Tongue (tissue), 3 donors: ENCODE measurements at places on chromosomes 3 and 15.

GRCh38 chr3:14561051-14561960, 21.2 kb upstream of the GRIP2 start:
- no peak for DNase-seq

GRCh38 chr15:31262901-31263671, 63.5 kb upstream of the KLF13 start:
- DNase-seq: no peak

DNA sequence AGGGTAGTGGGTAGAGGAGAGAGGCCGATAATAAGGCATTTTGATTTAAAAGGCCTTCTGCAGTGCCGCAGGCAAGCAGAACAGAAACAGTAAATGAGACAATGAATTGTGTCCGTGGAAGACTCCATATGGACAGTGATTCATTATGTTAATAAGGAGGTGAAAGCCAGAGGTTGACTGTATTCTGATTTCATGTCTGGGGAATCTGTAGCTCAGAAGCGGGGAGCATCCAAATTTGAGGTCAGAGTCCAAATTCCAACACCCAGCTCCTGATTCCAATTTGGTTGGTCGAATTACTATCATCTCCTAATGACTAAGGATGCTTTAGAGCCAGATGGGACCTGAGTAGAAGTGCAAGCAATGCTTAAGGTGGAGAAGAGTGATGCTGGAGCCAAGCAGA, 1.0 kb upstream of the TBC1D21 start:
- no peak for DNase-seq

DNA sequence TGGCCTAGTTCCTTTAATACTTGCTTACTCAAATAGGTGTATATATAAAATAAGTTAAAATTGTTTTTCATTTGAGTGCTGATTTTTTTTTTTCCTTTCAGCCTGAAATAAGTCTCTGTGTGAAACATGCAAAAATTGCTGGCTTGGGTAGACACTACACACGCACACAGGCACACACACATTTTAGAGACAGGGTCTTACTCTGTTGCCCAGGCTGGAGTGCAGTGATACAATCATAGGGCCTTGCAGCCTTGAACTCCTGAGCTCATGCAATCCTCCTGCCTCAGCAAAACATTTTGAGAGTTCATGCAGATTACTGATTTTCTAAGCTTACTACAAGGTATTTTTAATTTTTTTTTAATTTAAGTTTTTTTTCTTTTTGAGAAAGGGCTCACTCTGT, 12.7 kb upstream of the RFC4 start:
- no peak for DNase-seq

- DNase-seq: no peak
Observed at GRCh38 chr3:149342413-149343380, 9.3 kb upstream of the TM4SF18 start.

DNA sequence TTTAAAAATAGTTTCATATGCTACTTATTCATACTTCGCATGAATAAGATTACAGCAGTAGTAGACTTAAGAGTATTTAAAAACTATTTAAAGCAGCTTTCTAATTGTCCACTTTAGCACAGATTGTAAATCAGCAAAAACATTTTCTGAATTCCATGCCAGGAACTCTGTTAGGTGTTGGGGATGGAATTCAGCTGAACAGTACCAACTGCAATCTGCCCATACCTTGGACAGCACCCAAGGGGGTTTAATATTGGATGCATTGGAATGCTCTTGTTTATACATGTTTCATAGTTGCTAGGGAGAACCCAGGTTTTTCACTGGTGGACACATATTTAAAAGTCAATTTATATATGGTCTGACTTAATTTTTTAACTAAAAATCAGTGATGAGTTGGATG, 74.8 kb downstream of the PPM1L start:
- DNase-seq: peak; percentile 32

DNA sequence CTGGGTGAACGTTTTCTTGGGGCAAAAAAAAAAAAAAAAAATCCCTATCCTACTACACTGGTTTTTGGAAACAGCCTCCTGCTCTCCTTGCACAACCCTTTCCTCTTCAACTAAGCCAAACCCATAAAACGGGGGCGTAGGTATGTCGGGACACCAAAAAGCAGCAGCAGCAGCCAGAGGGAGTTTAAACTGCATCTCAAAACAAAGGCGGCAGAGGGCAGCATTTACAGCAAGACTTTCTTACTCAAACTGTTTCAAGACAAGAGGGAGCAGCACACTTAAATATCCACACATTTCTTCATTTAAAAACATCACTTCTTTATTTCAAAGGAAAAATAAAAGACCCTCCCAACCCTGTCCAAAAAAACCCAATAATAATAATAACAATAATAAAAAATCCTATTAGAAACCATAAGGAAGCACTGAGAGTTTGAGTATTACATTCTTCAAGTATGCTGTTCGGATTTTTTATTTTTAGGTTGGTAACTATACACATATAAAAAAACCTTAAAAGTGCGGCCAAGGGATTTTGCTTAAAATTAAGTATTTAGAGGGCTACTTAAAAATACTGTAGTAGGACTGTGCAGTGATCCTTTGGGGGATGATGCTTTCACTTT, 43.9 kb upstream of the PLXND1 start:
- DNase-seq: peak; percentile 85

DNA sequence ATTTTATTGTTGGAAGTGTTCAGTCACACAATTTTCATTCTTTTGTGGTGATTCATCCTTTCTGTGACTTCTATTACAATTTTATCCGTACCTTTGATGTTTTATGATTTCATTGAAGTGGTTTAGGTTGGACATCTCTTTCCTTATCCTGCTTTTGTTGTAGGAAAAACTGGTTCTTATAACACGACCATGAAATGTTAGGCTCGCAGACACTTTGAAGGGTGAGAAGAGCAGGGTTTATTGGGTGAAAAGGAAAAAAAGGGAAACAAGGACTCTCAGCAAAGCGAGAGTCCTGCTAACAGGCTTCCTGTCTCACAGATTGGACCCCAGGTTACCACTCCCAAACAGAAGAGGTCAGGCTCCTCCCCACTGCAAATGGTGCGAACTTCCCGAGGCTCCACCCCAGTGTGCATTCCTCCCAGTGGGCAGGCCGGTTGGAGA, 257.4 kb downstream of the STXBP5L start:
- DNase-seq: no peak

DNA sequence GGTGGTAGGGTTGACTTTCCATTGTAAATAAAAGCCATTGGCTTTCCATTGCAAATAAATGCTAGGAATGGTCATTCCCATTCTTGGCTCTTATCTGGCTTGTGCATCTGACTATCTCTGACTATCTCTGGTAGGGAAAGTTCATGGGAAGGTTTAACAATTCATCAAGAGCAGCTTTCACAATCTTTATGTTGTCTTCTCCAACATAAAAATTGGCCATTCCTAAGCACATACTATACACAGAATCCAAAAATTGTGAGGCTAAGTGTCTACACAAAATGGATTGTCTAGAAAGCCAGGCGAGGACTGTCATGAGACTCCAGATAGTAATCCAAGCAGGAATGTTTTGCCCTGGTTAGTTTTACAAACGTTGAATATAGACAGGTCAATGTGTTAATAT, 54.4 kb upstream of the WNT5A start:
- no peak for DNase-seq

- no peak for DNase-seq
Observed at GRCh38 chr3:49629451-49629850, 44.7 kb upstream of the APEH start.

DNA sequence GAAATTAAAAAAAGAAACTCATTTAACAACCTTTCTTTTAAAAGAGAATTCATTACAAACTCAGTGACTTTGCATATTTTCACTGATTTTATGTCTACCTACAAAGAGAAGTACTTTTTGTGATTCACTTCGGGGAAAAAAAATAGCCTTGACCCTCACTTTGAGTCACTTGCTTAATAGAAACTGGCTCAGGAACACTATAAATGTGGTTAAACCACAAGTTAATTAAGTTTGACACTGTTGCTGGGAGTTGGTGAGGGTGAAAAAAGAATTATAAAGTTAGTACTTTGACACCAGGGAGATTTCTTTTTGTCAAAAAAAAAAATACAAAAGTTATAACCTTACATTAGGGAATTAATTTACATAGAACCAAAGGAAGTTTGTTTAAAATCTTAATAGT, 810.9 kb downstream of the NR2F2 start:
- no peak for DNase-seq

DNA sequence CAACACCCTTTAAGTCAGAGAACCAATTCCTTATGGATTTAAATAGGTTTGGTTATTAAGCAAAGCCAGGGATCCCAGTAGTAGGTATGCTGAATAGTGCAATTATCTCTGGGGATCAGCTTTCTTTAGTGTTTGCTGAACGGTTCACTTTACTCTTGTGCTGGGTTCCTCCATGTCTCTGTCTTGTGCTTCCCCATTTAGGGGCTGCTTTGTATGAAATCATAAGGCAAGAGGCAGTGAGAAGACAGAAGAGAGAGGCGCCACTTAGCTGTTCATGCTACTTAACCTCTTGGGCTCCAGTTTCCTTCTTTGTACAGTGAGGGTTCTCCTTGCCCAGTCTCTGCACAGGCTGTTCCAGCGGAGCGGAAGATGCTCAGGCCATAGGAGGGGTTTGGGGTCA, 3.5 kb downstream of the ST6GAL1 start:
- DNase-seq: no peak

GRCh38 chr3:156793400-156793799, 32.8 kb upstream of the LEKR1 start:
- DNase-seq: no peak

DNA sequence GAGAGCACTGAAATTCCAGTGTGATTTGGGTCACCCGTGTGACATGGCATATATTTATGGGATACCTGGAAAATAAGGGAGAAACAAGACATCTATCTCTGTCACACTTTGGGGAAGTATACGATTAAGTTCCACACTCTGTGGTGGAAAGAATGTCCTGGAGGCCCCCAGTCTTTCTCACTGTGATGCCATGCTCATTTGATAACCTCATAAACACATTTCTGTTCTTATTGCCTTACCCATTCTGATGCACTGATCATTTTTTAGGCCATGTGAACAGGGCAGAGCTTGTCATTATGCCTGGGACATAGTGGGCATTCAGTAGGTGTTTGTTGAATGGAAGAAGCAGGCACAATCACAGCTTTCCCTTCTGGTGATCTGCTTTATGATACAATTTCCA, 349.4 kb upstream of the TPRG1 start:
- DNase-seq: no peak

GRCh38 chr15:96285305-96285704, 45.2 kb upstream of the NR2F2 start:
- DNase-seq: peak; percentile 75

DNA sequence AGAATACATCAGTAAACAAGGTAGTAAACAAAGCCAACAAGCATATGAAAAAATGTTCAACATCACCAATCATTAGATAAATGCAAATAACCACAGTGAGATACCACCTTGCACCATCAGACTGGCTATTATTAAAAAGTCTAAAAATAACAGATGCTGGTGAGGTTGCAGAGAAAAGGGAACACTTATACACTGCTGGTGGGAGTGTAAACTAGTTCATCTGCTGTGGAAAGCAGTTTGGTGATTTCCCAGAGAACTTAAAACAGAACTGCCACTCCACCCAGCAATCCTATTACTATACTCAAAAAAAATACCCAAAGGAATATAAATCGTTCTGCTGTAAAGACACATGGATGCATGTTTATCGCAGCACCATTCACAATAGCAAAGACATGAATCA, 30.3 kb upstream of the ZBTB38 start:
- DNase-seq: no peak

- DNase-seq: no peak
Observed at GRCh38 chr3:194893121-194893987, 207.7 kb downstream of the FAM43A start.

- no peak for DNase-seq
Observed at GRCh38 chr3:72361990-72362389, 486.3 kb downstream of the SHQ1 start.

GRCh38 chr3:31240874-31241273, 291.9 kb upstream of the STT3B start:
- no peak for DNase-seq

DNA sequence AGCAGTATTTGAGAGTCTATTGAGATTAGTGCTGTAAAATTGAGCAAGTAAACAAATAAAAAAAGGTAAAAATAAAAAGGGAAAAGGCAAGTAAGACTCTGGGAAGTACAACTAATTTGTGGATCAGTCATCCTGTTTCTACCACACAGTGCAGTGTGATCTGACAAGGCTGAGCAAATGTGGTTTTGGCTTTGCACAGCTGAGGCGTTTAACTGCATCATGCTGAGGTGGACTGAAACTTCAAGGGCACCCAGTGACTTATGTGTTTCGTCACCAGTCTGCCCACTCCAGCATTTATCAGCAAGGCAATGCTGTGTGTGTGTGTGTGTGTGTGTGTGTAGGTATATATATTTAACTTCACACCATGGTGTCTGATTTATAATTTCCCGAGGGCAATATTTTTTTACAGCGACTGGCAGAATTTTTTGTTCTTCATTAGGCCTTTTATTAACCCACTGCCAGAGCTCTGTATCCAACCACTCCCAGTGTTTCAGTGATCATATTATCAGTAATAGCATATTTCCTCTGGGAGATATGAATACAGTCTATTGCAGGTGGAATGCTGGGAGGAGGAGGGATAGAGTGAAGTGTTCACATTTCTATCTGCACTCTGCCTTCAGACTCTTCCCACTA, 131.5 kb upstream of the SATB1 start:
- DNase-seq: no peak

DNA sequence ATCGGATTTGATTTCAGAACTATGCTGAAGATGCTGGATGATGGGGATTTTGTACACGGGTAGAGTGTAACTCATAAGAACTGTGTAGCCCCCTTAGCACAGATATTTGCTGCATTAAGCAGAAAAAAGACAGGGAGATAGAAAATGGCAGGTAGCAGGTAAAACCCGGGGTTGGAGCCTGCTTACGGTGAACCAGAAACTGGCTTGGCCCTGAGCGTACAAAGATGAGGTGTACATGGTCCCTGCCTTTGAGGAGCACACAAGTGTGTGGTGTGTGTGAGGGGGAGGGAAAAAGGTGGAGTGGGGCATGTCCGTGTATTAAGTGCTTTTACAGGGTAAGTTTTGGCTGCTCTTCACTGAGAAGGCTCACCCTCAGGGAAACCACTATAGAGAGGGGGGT, 3.5 kb downstream of the LPP start:
- DNase-seq: no peak

GRCh38 chr3:155465664-155466063, 172.2 kb upstream of the STRIT1 start:
- no peak for DNase-seq

DNA sequence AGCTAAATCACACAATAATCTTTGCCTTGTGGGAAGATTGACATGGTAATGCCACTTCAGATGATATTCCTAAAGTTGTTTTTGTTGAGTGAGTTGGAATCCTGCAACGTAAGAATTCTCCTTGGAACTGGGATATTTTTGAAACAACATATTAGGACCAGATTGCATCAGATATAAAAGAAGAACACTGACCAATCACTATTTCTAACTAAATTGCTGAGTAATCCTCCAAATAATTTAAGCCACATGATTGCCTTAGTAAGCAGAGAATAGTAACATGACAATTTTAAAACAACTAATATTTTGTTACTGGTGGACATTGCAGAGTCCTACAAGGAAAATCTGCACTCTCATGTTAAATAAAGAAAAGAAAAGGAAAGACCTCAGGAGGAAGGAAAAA, 353.9 kb upstream of the LMCD1 start:
- no peak for DNase-seq
